ENCODE measurements at places on chromosomes 2 and 18. TPM values are rescaled to one million over a fixed set of nuclear protein-coding genes. Genes with fewer than 3 reads are reported as not detected.

GRCh38 chr2:176174824-176175708 is 13.4 kb upstream of the HOXD1 start:
- no peak for DNase-seq

DNA sequence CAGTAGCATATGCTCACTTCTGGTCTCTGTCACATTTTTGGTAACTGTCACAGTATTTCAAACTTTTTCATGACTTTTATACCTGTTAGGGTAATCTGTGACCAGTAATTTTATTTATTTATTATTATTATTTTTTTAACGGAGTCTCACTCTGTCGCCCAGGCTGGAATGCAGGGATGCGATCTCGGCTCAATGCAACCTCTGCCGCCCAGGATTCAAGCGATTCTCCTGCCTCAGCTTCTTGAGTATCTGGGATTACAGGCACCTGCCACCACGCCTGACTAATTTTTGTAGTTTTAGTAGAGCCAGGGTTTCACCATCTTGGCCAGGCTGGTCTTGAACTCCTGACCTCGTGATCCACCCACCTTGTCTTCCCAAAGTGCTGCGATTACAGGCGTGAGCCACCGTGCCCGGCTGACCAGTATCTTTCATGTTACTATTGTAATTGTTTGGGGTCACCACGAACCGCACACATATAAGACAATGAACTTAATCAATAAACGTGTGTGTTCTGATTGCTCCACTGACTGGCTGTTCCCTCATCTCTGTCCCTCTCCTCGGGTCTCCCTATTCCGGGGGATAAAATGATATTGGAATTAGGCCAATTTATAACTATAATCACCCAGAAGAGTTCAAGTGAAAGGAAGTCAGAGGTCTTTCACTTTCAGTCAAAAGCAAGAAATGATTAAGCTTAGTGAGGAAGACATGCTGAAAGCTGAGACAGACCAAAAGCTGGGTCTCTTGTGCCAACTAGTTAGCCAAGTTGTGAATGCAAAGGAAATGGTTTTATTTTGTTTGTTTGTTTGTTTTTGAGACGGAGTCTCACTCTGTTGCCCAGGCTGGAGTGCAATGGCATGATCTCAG is 22.9 kb downstream of the TGIF1 start:
- DNase-seq, result no peak

DNA sequence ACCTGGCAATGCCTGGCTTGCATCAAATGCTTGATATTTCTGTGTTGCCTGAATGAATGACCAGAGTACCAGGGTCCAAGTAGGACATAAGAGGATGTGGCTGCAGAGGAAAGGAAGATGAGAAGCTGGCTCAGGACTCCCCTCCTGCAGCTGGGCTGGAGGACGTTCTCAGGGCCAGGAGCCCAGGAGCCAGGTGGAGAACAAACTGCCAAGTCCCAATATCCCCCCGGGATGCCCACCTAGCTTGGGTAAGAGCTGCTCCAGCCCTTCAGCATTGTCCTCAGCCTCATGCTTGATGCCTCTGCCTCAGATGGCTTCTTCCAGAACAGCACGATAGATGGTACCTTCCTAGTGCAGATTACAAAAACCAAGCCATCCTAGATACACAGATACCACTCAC is 8.6 kb upstream of the ATP6V1B1 start:
- no peak for DNase-seq

- no peak for DNase-seq
Measured at GRCh38 chr2:33457556-33458247, 18.7 kb upstream of the RASGRP3 start.

GRCh38 chr2:204251998-204252376 is 293.3 kb upstream of the PARD3B start:
- no peak for DNase-seq

DNA sequence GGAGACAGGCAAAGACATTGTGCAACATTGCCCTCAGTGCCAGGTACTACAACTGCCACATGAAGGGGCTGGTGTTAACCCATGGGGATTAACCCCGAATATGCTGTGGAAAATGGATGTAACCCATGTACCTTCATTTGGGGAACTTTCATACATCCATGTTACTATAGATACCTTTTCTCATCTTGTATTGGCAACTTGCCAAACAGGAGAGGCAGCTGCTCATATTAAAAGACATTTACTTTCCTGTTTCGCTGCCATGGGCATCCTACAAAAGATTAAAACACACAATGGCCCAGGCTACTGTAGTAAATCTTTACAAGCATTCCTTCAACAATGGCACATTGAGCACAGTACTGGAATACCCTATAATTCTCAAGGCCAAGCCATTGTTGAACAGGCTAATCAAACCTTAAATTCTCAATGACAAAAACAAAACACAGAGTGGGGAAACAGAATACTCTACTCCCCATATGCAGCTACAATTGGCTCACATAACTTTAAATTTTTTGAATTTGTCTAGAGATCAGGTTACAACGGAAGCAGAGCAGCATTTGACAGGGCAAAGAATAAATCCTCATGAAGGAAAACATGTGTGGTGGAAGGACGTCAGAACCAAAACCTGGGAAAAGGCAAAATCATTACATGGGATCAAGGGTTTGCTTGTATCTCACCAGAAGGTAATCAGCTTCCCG is 1723.5 kb upstream of the LRRTM1 start:
- DNase-seq, result peak; percentile 6

- no peak for DNase-seq
Measured at GRCh38 chr2:174300114-174300513, 34.6 kb upstream of the SP9 start.

DNA sequence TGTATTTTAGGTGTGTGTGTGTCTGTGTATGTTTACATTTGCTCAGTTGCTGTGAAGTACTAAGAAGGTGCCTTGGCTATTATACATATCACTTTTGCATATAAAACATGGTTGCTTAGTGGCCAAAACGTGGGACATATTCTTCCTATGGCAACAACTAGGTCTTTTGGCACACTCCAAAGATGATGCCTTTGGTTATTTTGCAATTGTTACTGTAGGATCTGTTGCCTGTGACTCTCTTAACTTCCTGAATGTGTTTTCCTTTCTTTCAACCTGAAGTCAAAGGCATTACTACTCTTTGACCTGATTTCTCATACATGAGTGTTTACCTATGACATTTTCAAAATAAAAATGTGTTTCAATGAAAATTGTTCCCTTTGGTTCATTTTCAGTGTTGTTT is 160.5 kb downstream of the UBE2E3 start:
- DNase-seq, result no peak

DNA sequence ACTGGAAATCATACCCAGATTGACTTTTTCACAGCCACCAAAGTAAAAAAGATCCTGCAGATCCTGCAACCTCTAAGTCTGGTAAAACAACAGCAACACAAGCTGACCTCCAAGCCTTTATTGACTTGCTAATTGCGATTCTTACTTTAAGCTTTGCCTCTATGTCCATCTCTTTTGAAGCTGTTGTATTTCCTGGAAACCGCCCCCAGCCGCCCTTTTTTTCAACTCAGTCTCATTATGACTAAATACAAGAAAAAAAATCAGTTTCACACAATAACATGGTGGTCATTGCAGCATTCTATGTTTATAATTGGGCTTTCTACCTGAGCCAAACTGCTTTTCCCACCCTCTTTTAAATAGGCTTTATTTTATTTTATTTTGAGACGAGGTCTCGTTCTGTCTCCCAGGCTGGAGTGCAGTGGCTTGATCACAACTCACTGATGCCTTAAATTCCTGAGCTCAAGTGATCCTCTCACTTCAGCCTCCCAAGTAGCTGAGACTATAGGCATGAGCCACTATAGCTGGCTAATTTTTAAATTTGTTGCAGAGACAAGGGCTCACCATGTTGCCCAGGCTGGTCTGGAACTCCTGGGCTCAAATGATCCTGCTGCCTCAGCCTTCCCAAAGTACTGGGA is 76.2 kb downstream of the MOGAT1 start:
- no peak for DNase-seq

- DNase-seq, result no peak
Measured at GRCh38 chr2:85410584-85411404, 628 bp upstream of the CAPG start.

DNA sequence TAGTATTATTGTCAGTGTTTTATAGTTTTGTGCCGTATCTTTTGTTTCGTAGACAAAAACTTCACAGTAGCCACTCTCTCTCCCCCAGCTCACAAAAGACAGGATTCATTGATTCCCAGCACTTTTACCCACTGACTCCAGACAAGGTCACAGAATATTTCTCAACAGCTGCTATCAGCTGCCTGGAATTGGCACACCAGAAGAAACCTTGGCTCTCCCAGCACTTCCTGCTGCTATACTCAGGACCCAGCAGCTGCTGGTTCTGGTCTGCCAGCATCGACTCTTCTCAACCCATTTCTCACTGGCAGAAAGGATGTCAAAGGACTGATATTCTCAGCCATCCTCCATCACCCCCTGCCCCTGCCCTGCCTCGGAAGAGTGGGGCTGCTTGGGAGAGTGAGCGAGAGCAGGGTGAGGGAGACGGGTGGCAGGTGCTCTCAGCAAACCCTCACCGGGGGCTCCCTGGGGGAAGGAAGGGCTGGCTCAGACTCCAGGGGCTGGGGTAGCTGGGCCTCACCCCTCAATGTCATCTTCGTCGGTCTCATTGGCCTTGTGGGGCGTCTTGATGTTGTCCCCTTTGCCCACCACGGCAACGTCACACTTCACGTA is 6.1 kb upstream of the OTOF start:
- no peak for DNase-seq

DNA sequence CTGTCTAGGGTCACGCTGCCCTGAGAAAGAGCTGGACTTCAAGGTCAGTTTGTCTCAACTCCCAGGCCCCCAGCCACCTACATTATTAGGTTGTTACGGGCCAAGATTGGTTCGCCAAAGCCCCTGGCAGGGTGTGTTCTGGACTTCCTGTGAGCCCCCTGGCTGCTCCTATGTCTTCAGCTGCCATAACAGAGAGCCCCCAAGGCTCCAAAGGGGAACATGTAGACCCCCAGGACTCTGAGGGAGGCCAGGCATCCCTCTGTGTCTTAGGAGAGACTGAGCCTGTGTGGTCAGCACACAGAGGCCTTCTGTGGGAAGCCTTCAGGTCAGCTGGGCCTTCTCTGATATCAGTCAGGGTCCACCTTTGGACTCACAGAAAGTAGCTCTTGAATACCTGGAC is 58.3 kb downstream of the INHBB start:
- DNase-seq, result no peak

DNA sequence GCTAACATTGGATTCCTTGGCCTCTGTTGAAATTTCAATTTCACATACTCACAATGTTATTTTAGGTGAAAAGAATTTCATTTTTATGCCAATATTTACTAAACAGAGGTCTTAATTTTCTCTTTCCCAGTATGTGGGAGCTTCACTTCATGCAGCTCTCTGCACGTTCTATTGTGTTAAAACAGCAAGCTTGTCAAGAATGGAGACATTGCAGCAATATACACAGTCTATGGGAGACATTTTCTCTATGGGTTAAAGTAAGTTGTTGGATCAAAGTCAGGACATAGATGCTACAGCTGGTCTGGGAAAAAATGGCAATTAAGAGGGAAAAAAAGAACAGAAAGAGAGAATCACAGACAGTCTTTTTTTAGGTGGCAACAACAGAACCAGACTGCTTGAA is 70.4 kb upstream of the ARHGAP15 start:
- DNase-seq, result no peak

DNA sequence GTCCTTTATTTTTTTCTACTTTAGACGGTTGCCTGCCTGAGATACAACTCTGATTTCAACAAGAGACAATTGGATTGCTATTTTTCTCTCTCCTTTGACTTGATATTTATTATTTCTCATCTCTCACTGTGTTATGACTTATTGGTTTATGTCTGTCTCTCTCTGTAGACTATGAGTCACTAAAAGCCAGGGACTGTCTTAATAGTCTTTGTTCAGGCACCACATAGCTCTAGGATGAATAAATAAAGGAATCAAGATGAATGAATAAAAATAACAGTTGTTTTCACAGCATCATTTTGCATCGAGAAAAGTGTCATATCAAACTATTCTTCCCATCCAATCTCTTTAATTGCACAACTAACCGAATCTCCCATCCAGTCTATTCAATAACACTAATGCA is 31.4 kb upstream of the CD28 start:
- DNase-seq, result no peak

GRCh38 chr2:15238028-15238427 is 323.1 kb downstream of the NBAS start:
- DNase-seq, result no peak

- no peak for DNase-seq
Measured at GRCh38 chr2:113976277-113976928, 86.5 kb downstream of the ACTR3 start.

GRCh38 chr18:41713969-41714825 is 240.8 kb upstream of the PIK3C3 start:
- no peak for DNase-seq

GRCh38 chr2:111191877-111192276 is 71.2 kb downstream of the BCL2L11 start:
- no peak for DNase-seq

- DNase-seq, result no peak
Measured at GRCh38 chr2:54879598-54880332, 156.3 kb downstream of the EML6 start.

- DNase-seq, result no peak
Measured at GRCh38 chr2:53629001-53629400, 138.6 kb upstream of the CHAC2 start.

GRCh38 chr2:29477186-29477585 is 362.0 kb downstream of the CLIP4 start:
- no peak for DNase-seq

- DNase-seq, result no peak
Measured at GRCh38 chr2:213764849-213765248, 480.6 kb downstream of the SPAG16 start.

- no peak for DNase-seq
Measured at GRCh38 chr2:96730212-96730611, 9.7 kb downstream of the LMAN2L start.

DNA sequence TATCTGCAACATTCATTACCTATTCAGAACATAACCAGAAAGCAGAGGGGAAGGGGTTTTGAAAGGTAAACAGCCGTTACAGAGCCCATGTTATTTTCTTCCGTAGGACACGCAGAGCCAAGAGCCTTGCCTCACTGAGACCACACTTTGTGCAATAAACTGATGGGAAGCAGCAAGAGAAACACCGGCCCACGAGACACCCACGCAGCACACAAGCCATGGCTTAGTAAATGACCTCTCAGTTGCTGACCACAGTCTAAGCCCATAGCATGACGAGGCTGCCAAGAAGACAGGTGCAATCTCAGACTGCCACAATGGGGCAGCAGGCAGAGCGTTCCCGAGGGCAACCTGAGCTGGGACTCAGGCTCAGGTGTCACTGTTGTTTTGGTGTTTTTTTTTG is 59.6 kb downstream of the CABYR start:
- no peak for DNase-seq

The SEPTIN2 gene
- polyA plus RNA-seq, result 582 TPM

The KLHL14 gene
- 26.8 TPM for polyA plus RNA-seq

The HS1BP3 gene
- 20.2 TPM for polyA plus RNA-seq

The ITGA6 gene
- polyA plus RNA-seq, result 108 TPM

The TMEM247 gene
- not detected for polyA plus RNA-seq

The TMEM131 gene
- 48.0 TPM for polyA plus RNA-seq

The SLC8A1 gene
- polyA plus RNA-seq, result 69.9 TPM

The TRABD2A gene
- polyA plus RNA-seq, result 0.46 TPM

The CCDC74B gene
- 12.4 TPM for polyA plus RNA-seq

The FBXO36 gene
- polyA plus RNA-seq, result 7.0 TPM

The SNED1 gene
- 6.6 TPM for polyA plus RNA-seq

The ANKRD23 gene
- 2.9 TPM for polyA plus RNA-seq

The ADGRF3 gene
- polyA plus RNA-seq, result 2.3 TPM

The KCNG2 gene
- polyA plus RNA-seq, result 0.15 TPM
